ENCODE measurements at places on chromosomes 1 and 21.
A peak's percentile ranks its signal among the peaks of the same experiment; 100 is the strongest.

DNA sequence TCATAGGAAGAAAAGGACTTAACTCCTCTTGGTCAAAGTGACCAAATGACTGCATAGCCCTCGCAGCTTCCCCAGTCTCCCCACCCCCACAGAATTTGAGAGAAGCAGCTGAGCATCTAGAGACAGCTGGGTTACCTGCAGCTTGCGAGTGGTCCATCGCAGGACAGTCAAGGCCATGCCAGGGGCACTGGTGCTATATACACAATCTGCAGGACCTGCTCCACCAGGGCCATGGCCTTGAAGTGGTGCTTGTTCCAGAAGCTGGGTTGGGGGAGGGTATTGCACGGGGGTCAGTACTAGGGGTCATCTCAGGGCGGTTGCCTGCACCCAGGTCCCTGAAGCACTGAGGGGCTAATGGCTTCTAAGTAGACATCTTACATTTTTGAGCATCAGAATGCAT lies 10.4 kb downstream of the MRTO4 start:
- DNase-seq: no peak

- DNase-seq: no peak
Observed at GRCh38 chr1:64161357-64161941, 42.0 kb upstream of the UBE2U start.

GRCh38 chr1:64098436-64098835 lies 105.0 kb upstream of the UBE2U start:
- DNase-seq: no peak

GRCh38 chr1:222098404-222098803 lies 356.5 kb upstream of the DUSP10 start:
- no peak for DNase-seq

GRCh38 chr21:31517664-31518414 lies 141.7 kb upstream of the SOD1 start:
- DNase-seq: no peak

GRCh38 chr1:234175363-234175762 lies 197.9 kb upstream of the COA6 start:
- no peak for DNase-seq

- DNase-seq: no peak
Observed at GRCh38 chr1:54487571-54488050, 60.4 kb upstream of the ACOT11 start.

- DNase-seq: peak; percentile 59
Observed at GRCh38 chr1:206575894-206576737, 36.1 kb downstream of the EIF2D start.

- no peak for DNase-seq
Observed at GRCh38 chr1:117070124-117070523, 10.0 kb downstream of the TTF2 start.

GRCh38 chr21:31991356-31992331 lies 118.8 kb downstream of the HUNK start:
- no peak for DNase-seq

Measured in NCI-H1105 (cell line).